ENCODE measurements at places on chromosomes 16 and 17.

- no peak for DNase-seq
Observed at GRCh38 chr16:73058221-73058615, 10.3 kb upstream of the ZFHX3 start.

- DNase-seq = no peak
Observed at GRCh38 chr16:86334079-86334635, 176.2 kb upstream of the FOXF1 start.

- DNase-seq = no peak
Observed at GRCh38 chr17:79211061-79211770, 136.6 kb downstream of the ENGASE start.

DNA sequence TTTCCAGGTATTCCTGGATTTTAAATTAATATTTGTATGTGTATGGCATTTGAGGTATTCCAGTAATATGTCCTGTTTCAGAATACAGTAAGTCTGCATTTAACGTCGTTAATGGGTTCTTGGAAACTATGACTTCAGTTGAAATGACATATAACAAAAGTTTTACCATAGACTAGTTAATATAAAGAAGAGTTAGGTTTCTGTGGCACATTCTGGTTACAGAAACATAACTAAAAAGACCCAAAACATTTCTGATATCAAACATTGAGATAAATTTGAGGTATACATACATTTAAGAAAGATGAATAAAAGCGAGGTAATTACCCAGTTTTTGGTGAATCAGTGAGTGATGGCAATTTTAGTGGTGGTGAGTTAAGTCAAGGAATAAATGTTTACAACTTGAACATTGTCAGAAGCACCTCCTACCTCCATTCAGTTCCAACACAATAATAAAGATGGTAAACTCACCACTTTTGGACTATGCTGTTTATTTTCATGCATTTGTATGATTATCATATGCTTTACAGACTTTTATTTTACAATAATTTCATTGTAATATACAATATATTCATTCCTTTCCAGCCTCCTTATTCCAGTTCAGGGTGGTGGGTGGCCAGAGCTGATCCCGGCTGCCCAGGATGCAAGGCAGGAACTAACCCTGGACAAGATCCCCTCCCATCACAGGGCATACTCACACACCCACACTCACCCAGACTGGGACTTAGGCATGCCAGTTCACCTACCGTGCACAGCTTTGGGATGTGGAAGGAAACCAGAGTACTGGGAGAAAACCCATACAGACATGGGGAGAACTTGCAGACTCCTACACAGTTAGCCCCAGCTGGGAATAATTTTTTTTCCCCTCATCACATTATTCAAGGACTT, 9.7 kb downstream of the LUC7L3 start:
- no peak for DNase-seq

- no peak for DNase-seq
Observed at GRCh38 chr17:29883497-29883896, 46.5 kb downstream of the SSH2 start.

GRCh38 chr16:85041219-85042166, 13.9 kb downstream of the KIAA0513 start:
- DNase-seq = no peak

DNA sequence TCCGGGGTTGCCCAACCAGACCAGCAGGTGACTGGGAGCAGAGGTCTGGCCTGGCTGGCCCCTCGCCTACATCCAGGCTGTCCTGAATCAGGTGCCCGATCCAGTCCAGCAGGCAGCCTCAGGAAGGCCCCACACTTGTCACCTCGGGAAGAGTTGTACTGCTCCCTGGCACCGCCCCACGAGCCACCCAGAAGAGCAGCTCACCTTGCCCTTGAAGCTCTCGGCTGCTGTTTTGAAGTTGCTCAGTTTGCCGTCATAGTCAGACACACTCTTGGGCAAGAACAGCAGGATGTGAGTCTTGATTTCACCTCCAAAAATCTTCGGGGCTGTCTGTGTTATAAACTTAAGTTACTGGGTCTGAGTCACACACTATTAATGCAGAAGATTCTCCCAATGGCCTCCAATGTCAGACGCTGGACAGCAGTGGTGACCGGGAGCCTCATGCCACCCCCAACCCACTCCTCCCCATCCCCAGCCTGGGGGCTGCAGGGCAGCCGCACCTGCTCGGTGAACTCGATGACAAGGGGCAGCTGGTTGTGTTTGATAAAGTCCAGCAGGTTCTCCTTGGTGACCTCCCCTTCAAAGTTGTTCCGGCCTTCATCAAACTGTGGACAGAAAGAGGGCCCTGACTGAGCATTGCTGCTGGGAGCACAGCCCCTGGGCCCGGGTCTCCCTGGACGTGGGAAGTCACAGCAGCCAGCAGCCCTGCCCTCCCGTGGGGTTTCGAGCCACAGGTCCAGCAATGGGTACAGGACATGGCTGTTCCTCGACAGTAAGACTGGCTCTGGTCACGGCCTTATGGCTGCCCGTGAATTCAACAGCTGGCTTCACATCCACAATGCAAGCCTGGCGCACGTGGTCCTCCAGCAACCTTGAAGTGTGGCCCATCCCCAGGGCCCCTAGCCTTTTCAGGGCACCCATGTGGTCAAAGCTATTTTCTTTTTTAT, 12.2 kb upstream of the PPP1R27 start:
- DNase-seq = no peak

DNA sequence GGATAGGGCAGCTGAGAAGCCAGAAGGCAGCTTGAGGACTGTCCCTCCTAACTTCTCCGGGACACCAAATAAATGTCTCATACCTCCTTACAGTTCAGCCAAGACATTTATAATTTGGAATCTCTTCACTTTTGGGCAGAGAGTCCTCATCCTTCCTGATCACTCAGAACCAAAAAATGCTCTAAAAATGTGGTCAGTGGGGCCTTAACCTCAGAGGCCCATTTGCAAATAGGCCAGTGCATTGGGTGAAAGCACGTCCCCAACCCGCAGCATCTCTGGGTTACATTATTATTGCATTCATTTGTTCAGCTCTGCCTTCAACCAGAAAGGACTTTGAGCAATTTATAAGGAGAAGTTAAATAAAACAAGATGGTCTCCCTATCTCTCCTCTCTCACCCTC, 112.4 kb upstream of the IRX3 start:
- no peak for DNase-seq

DNA sequence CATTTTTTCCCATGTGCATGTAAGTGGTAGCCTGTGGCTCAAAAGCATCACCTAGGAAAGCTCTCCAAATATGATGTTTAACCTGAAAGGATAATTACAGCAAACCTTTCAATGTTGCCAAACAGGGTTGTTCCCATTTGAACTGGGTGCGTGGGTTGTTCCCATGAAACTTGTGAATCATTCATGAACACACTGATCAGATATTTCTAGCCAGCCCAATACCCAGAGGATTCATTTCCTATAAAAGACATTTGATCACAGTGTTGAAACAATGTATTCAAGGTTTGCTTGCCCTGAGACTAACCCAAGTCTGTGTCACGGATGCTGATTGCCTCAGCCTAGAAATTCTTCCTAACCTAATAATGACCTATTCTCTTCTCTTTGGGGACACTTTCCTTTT, 12.9 kb downstream of the KRT39 start:
- DNase-seq = no peak

DNA sequence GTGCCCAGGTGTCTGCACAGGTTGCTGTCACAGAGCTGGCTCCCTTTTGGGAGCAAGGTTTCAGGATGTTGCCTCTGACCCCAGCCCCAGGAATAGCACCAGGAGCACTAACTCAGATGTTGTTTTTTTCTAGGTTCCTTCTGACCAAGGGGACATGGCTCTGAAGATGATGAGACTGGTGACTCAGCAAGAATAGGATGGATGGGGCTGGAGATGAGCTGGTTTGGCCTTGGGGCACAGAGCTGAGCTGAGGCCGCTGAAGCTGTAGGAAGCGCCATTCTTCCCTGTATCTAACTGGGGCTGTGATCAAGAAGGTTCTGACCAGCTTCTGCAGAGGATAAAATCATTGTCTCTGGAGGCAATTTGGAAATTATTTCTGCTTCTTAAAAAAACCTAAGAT, 28.1 kb downstream of the SCPEP1 start:
- DNase-seq = no peak

DNA sequence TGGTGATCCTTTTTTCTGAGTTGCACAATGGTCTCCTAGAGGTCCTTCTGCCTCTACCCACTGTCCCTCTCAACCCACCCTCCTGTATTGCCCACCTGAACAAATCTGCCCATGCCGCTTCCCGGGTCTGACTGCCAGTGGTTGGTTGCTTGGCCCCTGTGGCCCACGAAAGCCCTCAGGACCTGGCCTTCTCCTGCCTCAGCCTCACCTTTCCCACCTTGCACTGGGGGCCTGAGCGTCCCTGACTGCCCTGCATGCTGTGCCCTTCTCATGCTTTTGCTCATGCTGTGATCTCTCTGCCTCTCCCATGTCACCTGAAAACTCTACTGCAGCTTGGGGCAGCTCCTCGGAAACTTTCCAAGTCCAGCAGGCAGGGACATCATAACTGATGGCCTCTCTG, 13.8 kb upstream of the KDM6B start:
- DNase-seq = no peak

- DNase-seq = no peak
Observed at GRCh38 chr17:8108972-8109660, 9.2 kb downstream of the ALOXE3 start.

DNA sequence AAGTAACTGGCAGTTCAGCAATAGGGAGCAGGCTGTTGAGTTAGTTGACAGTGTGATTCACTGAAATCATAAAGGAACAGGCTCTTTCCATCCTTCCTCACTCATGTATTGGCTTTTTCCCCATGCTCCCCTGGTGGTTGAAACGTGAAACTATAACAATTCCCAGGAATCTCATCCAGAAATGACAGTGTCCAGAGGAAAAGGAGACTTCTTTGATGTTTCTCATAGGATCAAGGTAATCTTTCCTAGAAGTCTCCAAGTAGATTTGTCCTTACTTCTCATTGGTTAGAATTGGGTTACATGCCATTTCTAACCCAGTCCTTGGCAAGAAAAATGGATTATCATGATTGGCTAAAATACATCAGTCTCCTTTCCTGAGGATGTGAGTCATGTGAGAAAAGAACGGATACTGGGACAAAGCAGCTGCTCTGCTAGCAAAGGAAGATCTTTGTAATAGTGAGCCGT, 14.4 kb downstream of the TTC19 start:
- DNase-seq = no peak

- no peak for DNase-seq
Observed at GRCh38 chr16:592518-593306, 2.8 kb downstream of the RAB40C start.

- DNase-seq = no peak
Observed at GRCh38 chr16:73473713-73474112, 425.8 kb upstream of the ZFHX3 start.

DNA sequence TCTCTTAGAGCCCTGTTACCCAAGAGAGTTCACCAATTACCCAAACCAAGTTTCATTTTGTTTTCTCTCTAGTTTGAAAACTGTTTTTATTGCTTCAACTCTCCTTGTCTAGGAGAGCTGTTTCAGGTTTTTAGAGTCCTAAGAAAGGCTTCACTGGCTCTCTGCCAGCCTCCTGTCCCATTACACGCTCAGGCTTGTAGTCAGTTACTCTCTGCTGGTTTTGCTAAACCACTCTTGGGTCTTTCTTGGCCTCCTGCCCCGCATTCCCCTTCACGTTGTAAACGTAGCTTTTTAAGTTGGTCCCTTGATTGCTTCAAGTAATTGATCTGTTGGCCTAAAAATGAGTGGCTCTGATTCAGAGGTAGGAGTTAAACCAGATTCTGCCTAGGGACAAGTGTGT, 529.1 kb downstream of the MAF start:
- no peak for DNase-seq

GRCh38 chr16:67679935-67680897, 13.6 kb downstream of the C16orf86 start:
- no peak for DNase-seq

DNA sequence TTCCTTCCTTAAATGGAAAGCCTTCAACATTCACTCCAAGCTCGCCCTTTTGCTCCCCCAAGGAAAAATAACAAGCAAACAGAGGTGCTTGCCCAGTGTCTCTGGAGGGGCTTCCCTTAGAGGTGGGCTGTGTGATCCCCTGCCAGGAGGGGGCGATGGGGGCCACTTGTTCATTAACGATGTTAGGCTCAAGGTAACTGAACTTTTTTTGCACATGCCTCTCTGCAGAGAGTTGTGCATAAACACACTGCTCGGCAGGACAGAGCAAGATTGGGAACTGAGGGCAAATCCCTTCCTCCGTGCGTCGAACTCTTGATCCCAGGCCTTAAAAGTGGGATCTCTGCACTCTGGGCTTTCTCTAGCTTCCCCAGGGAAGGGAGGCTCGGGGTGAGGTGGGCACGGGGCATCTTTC, 15.5 kb upstream of the NAGLU start:
- DNase-seq = peak; percentile 60

DNA sequence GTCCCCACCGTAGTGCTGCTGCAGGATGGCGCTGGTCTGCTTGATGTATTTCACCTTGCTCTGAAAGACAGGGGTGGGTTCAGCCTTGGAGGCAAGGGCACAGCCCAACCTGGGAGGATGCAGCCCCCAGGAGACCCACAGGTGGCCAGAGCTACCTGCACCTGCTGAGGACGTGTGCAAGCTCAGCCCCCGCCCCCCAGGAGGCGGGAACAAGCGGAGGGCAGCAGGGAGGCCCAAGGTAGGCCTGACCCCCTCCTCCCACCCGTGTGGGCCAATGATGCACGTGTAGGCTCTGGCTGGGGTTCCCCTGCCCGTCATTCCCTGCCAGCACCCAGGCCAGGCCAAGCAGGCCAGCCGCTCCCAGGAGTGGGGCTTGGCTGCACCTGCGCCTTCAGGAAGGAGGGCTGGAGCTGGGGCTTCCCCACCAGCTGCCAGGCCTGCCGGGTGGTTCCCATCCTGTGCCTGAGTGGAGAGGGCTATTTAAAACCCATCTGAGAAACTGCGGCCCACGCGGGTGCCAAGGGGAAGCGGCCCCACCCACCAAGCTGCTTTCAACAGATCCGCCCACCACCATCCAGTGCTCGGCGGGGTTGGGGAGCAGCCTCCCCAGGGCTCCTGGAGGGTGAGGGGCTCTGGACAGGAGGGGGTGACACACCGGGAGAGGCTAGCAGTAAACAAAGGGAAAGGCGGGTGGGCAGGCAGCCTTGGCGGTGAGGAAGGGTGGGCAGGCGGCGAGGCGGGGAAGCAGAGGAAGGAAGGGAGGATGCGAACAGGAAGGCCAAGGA, 3.8 kb downstream of the NTHL1 start:
- no peak for DNase-seq

DNA sequence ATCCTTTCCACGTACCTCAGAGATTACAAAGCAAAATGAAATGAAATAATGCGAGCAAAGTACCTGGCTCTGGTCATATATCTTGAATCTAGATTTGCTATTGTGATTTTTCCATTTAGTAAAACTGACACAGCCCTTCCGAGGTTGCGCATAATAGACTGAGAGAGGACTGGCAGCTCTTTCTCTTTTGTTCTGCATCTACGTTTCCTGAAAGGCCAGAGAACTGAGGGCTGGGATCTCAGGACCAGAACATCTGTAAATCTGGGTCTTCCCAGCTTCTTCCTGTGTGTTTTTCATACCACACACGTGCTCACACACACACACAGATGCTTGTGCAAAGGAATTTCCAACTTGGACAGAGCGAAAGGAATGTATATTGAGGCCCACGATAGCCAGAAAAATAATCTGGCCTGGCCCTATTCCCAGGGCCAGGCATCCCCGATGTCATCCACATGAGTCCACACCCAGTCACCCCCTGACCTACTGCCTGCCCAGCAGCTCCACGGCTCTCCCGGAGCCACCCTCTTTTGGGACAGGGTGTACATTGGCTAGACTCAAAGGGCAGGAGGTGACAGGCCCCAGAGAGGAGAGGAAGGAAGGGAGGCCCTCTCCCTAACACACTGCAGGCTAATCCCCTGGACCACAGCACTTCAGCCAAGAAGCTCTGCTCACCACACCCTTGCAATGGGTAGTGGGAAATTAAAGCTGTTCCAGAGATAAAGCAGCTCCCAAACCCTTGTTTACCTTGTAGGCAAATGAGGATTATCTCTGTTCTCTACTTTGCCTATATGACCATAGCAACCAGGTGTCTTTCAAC, 41.8 kb downstream of the NOL11 start:
- peak; percentile 72 for DNase-seq

All from left hindlimb (tissue), 1 donor.